ENCODE measurements at places on chromosomes 2 and 18.

DNA sequence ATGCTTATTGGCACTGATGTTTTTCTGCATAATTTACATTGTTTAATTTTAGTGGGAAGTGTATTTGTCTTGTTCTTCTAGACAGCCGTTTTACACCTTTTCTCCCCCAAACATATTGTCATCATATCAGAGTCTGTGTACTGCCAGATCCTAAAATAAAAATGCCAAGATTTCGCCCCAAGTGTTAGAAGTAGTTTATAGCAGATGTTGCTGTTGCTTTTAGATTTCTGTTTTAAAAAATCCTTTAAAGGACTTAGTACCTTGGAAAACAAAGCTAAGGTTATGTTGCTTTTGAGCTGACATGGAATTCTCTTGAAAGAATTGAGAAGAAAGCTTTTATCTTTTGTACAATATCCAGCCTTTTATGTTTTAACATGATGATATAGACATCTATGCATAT, 36.0 kb downstream of the NAB1 start:
- no peak for DNase-seq

GRCh38 chr2:26008851-26009566, 24.9 kb upstream of the RAB10 start:
- DNase-seq = no peak

- no peak for DNase-seq
Measured at GRCh38 chr2:127082974-127083373, 24.0 kb downstream of the BIN1 start.

- DNase-seq = no peak
Measured at GRCh38 chr2:188450732-188451483, 159.2 kb downstream of the GULP1 start.

DNA sequence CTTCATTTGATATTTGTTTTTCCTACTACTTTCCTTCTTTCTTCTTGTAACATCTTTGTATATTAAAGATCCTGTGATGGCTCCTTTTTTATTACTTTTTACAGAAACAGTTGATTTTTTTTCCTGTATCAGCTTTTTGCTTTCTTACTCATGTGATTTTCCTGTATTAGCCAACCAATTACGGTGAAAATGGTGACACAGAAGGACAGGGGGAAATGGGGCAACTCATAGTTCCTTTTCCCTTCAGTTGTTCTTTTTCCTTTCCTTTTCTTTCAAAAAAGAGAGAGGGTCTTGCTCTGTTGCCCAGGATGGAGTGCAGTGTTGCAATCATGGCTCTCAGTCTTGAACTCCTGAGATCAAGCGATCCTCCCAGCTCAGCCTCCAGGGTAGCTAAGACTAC, 117.8 kb downstream of the ATL2 start:
- DNase-seq = no peak

GRCh38 chr2:145992572-145992971, 1472.7 kb upstream of the ZEB2 start:
- DNase-seq = no peak

- no peak for DNase-seq
Measured at GRCh38 chr2:42028571-42029148, 19.2 kb upstream of the PKDCC start.

GRCh38 chr2:176383836-176384442, 114.7 kb downstream of the MTX2 start:
- DNase-seq = no peak

DNA sequence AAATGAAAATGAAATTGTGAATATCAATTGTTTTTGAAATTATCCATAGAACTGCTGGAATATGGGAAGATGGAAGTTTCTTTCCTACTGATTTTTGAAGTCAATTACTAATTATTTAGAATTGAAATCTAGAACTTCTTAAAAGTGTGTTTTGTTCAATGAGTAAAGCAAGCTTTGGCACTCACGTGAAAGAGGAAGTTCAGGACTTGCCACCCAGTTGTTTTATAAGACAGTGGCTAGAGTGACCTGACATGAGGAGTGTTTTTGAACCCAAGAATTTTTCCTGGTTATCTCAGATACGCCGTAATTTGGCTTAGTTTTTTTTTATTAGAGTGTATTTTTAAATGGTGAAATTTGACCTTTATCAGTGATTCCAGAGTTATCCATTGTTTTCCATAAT, 3.5 kb downstream of the MXD1 start:
- DNase-seq = no peak

DNA sequence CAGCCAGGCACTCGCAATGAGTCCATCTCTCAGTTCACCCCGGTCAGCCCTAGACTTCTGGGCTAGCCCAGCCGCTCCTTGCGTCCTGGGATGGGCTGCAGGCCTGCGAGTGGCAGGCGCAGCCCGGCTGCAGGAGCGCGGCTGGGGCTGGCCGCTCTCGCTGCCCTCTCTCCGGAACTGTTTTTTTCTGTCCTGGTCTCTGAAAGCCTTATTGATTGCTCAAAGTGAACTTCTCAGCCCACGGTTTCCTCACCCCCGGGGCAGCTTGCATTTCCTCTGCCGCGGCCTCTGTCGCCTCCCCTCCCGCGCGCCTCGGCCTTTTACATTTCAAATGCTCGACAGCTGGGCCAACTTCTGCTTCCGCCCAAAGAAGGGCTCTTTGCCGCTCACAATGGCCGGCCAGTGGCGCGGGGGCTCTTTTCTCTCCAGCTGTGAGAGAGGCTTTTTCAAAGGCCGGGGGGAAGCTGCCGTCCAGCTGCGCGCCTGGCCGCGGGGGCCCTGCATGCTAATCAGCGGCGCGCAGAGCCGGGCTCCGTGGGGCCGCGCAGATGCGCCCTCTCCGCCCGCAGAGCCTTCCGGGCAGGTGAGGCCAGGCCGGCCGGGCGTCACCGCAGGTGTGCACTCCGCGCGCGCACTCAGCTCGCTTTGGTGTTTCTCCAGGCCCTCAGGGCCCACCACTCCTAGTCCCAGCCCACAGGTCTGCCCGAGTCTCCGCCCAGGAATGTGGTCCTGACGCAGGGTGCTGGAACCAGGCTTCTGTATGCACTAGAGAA, 513.8 kb downstream of the RNF144A start:
- DNase-seq = no peak

GRCh38 chr2:144131042-144131441, 388.9 kb downstream of the ZEB2 start:
- no peak for DNase-seq

DNA sequence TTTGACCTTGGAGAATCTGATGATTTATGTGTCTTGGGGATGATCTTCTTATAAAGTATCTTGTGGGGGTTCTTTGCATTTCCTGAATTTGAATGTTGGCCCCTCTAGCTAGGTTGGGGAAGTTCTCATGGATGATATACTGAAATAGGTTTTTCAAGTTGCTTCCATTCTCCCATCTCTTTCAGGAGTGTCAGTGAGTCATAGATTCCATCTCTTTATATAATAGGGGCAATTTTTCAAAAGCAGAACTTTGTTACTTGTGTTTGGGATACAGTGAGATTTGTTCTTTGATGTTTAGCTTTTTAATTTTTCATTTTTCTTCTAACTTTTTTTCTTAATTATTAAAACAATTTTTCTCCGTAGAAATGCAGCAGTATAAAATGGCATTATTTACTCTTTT, 19.4 kb downstream of the TMEM87B start:
- DNase-seq = no peak

GRCh38 chr18:8847066-8847755, 141.9 kb downstream of the MTCL1 start:
- DNase-seq = no peak

GRCh38 chr2:200472853-200473464, 36.9 kb downstream of the KCTD18 start:
- no peak for DNase-seq

DNA sequence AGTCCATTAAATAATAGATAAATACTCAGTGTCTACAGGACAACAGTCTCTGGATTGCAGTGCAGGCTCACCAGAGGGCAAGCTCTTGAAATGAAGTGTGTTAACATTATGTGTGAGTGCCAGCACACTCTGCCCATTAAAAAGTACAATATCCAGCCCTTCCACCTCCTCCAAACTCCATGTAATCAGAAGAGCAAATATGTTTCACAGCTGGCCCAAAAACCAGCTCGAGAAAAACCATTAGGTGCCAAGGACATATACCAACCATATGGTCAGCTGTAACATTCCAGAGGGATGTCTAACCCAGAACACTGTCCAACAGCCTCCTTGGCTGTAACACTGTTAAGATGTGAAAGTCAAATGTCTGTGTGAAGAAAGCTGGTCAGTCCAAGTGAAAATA, 112.2 kb downstream of the ZNF385B start:
- DNase-seq = no peak

- no peak for DNase-seq
Measured at GRCh38 chr2:212595036-212595654, 56.5 kb upstream of the ERBB4 start.

- no peak for DNase-seq
Measured at GRCh38 chr2:64104933-64105332, 39.3 kb downstream of the PELI1 start.

GRCh38 chr2:191441496-191442214, 196.5 kb downstream of the MYO1B start:
- no peak for DNase-seq

GRCh38 chr18:3726238-3726951, 276.4 kb downstream of the TGIF1 start:
- DNase-seq = no peak

DNA sequence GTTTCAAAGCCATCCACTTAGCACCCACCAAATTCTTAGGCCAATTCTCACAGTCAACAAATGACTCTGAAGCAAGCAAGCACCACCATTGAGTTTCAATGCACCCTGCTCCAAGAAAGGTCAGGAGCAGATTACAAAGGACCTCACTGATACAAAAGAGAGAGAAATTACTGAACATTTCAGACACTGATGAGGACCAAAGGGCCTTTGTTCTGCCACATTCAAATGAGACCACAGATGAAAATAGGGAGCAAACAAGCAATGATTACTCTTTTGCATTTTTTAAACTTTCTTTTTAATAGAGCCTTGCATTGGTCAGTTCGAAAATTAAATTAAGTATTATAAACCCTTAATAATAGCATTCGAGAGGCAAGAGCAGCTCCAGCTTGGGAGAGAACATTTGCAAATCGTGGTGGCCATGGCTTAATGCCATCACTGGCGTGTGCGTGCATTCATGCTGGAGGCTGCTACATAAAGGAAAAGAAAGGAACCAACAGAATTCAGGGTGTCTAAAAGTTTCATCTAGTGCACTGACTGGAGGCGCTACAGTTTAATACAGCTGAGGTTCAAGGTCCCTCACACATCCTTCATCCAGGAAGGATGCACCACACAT, 87.5 kb downstream of the KLF7 start:
- no peak for DNase-seq

All from stimulated activated CD4-positive, alpha-beta T cell treated with anti-CD3 and anti-CD28 coated beads, TNF-alpha, amount 100 ng/mL, for 1 hour (primary cell).